T-helper 22 cell (primary cell): ENCODE measurements at places on chromosomes 6 and 20.

GRCh38 chr20:50758469-50758868 is 27.1 kb downstream of the PARD6B start:
- DNase-seq: no peak

- no peak for DNase-seq
Observed at GRCh38 chr6:1108198-1108597, 203.7 kb upstream of the FOXQ1 start.

DNA sequence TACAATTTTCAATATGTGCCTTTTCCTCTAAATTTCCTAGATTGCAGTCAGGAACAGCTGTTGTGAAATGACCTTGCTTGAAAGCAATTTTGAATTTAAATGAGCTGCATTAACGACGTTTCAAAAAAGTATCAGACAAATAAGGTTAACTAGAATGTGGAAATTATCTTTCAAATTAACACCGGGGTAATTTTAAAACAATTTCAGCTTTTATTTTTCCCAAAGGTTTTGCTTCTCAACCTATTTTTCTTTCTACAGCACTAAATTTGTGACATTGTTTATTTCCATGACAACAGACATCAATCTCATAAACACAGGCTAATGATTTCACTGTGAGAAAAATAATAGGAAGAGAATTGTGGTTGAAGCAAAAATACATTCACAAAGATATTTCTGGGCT is 38.5 kb downstream of the COL12A1 start:
- DNase-seq: no peak

GRCh38 chr6:128516514-128516898 is 3.9 kb downstream of the PTPRK start:
- DNase-seq: no peak

DNA sequence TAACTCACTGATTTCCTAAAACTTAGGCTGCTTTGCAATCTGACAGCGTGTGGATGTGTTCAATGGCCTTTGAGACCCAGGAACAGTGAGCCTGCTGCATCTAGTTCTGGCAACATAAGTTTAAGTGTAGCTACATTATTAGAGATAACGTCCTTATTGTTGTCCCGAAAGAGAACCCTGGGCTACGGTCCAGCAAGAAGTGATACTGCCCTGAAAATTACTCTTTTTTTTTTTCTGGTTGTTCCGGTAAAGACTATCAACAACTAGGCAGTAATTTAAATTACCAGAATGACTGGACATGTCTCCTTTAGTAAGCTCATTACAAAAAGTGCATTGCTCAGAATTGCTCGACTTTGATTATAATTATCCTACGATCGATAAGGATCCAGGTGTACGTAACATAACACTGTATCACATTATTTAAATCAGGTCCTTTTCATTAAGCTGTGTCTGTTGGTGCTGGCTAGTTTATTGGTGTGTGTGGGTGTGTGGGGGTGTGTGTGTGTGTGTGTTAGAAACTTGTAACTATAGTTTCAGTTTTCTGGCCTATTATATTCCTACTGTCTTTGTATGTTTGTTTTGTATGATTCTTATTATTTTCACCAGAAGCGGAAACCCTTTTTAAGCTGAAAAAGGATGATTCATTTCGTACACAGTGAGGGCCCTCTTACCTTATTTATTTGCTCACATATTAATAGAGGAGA is 3.0 kb downstream of the TSHZ2 start:
- peak; percentile 23 for DNase-seq
